Activated T-cell treated with anti-CD3 and anti-CD28 coated beads, Interleukin-2, amount 50 U/mL, for 72 hours (primary cell): ENCODE measurements at places on chromosomes 3 and 15.

- peak; percentile 36 for DNase-seq
Measured at GRCh38 chr3:151838574-151839312, 24.8 kb downstream of the AADAC start.

DNA sequence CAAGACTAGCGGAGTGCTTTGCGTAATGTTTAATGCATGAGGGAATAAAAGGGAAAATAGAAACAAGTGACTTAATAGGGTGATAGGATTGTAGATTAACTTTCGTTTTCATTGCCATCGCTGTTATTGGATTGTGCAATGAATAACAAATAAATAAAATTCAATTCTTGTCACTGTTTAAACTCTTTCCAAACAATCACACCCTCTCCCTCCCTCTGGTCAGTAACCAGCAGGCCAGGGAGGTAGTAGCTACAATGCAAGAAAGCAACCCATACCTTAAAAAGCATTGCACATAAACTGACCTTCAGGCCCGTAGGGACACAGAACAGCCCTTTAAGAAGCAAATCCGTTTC, 705 bp upstream of the TFRC start:
- DNase-seq = no peak

DNA sequence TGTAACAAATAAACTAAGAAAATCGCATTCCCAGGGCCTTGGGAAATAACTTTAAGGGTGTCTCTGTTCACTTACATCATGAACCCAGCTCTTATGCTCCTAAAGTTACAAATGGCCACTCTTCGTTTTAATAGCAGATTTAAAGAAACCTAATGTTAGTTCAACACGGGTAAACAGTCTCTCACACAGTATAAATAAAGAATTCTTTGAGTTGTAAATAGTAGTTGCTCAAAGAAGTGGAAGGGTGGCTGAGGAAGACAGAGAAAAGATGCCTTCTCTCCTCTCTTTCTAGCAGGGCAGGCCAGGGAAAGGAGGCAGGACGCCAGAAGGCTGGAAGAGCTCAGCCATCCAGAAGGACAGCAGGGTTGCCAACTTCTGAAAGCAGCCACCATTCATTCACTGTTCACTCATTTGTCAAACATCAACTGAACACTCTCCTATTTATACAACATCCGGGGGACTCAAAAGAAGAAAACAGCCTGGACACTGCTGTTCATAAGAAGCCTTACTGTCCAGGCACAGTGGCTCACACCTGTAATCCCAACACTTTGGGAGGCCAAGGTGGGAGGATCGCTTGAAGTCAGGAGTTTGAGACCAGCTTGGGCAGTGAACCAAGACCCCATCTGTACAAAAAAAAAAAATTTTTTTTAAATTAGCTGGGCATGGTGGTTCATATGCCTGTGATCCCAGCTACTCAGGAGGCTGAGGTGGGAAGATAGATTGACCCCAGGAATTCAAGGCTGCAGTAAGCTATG, 47.3 kb downstream of the WWTR1 start:
- DNase-seq = no peak

GRCh38 chr3:141769221-141769894, 6.2 kb downstream of the GRK7 start:
- DNase-seq = no peak

DNA sequence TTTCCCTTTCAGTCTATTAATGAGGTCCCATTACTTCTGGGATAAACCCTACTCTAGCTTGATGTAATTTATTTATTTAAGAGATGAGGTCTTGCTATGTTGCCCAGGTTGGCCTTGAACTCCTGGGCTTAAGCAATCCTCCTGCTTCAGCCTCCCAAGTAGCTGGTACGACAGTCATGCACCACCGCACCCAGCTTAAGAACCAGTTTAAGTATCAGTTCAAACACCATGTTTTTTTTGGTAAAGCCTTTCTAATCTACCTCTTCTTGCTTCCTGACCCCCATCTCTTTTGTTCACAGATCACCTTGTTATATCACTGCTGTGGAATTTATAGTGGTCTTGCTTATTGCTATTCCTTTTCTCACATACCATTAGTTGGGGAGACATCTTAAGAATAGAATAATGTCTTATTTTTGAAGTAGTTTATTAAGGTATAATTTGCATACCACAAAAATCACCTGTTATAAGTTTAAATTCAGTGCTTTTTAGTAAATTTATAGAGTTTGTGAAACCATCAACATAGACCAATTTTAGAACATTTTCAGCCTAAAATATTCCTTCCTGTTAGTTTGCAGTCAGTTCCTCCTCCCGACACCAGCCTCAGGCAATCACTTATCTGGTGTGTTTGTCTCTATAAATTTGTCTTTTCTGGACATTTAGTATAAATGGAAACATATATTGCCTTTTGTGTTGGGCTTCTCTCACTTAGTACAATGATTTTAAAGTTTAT, 257.9 kb downstream of the PDCD6IP start:
- no peak for DNase-seq

- no peak for DNase-seq
Measured at GRCh38 chr3:118186051-118186450, 848.6 kb downstream of the IGSF11 start.
